ENCODE measurements at places on chromosomes 12 and 14. TPM values are rescaled to one million over a fixed set of nuclear protein-coding genes. Genes with fewer than 3 reads are reported as not detected.

GRCh38 chr14:106657460-106657859 lies 1131.1 kb downstream of the TMEM121 start:
- H3K36me3 ChIP-seq, result no peaks in the 10 kb centered on the region
- H3K4me1 ChIP-seq, result peaks cover 15% of the 10 kb centered on the region
- no peak overlapping the region for H3K27ac ChIP-seq
- DNase-seq, result peak; percentile 19
- H3K4me3 ChIP-seq, result no peak overlapping the region

GRCh38 chr14:78403278-78403815 lies 233.2 kb downstream of the NRXN3 start:
- no peaks in the 10 kb centered on the region for H3K36me3 ChIP-seq
- H3K4me3 ChIP-seq, result no peak overlapping the region
- no peaks in the 10 kb centered on the region for H3K4me1 ChIP-seq
- no peak for DNase-seq

The LBHD2 gene
- not detected for total RNA-seq

GRCh38 chr14:68232300-68233055 lies 412.9 kb downstream of the RAD51B start:
- H3K4me1 ChIP-seq, result no peaks in the 10 kb centered on the region
- no peaks in the 10 kb centered on the region for H3K27me3 ChIP-seq
- no peak overlapping the region for H3K4me3 ChIP-seq
- no peak for DNase-seq
- H3K36me3 ChIP-seq, result no peaks in the 10 kb centered on the region
- no peak overlapping the region for H3K27ac ChIP-seq

The OR11H6 gene
- total RNA-seq, result not detected

- H3K4me1 ChIP-seq, result no peaks in the 10 kb centered on the region
- H3K27me3 ChIP-seq, result no peaks in the 10 kb centered on the region
- DNase-seq, result no peak
- no peak overlapping the region for H3K27ac ChIP-seq
- no peaks in the 10 kb centered on the region for H3K36me3 ChIP-seq
Observed at GRCh38 chr12:58270966-58271705, 329.8 kb downstream of the ATP23 start.

The RNU4-1 gene
- 2,823 TPM for total RNA-seq

DNA sequence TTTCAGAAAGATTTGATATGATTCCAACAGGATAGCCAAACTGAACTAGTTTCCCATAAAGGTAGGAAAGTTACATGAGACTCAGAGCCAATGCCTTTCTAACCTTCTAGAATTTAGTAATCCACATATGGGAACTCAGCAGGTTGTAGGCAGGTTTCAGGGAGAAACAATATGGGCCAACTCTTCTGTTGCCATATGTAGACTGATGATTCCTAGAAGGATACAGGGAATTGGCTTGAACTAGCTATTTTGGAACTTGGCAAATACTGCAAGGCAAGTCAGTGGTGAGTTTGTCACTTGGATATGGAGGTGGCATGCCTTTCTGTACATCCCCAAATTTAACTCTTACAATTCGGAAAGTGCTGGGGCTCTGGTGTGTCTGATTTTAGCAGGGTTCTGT lies 15.5 kb downstream of the SUDS3 start:
- no peaks in the 10 kb centered on the region for H3K4me1 ChIP-seq
- no peak overlapping the region for H3K4me3 ChIP-seq
- no peaks in the 10 kb centered on the region for H3K27me3 ChIP-seq
- DNase-seq, result no peak
- H3K27ac ChIP-seq, result no peak overlapping the region
- H3K36me3 ChIP-seq, result peaks cover 83% of the 10 kb centered on the region

Measured in T-cell (primary cell).